ENCODE measurements at places on chromosomes 1 and 21.

DNA sequence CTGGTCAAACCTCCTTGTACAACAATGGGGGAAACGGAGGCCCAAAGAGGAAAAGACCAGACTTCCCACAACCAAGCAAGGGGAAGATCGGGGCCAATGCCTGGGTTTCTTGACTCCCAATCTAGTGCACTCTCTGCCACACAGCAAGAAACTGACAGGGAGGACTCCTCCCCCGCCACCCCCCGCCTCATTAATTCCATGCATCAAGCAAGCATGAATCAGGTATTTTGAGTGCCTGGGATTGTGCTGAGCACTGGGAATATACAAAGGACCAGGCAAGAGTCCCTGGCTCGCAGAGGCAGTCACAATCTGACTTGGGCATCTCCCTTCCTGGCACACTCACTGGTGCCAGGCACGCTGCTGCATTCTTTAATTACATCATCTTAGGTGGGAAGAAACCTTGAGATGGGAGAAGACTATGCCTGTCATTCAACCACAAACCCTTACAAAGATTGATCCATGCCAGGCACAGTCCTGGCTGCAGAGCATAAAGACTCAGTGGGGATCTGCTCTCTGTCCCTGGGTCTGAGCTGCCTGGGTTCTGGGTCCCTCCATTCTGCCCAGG, 4.4 kb upstream of the KCNC4 start:
- DNase-seq: no peak

- DNase-seq: no peak
These were observed 128.9 kb downstream of the HHAT start for GRCh38 chr1:210457568-210457967.

GRCh38 chr1:24203404-24203803, 16.3 kb upstream of the IFNLR1 start:
- no peak for DNase-seq

GRCh38 chr1:172883387-172883791, 167.4 kb downstream of the TNFSF18 start:
- no peak for DNase-seq

DNA sequence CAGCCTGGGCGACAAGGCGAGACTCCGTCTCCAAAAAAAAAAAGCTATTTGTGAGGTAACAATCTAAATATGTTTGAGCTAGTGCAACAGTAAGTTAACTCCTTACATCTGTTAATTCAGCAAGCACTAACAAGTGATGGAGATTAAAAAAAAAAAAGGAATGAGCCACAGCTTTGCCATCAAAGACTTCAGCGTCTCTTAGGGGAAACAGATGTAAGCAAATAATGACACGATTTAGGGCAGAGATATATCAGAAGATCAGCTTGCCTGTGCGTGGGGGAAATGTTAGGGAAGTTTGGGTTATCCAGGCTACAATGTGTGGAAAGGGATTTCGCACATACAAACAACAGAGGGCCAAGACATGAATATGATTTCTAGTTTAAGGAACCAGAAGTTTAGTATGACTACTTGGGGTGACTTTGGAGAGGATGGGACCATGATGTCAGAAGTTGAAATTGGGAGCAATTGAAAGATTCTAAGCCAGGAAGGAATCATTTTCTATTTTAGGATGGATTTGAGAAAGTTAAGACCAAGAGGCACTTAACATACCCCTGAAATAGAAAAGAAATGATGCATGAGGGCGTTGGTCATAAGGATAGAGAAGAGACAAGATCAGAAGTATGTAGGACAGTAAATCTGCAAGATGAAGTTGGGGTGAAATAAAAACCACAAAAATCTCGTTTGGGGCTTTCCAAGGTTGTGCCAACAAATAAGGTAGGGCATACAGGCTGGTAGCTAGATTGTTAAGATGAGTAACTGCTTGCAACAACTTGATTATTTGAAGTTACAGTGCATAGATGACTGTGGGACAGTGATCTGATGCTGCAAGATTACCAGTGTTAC, 2.4 kb upstream of the BRWD1 start:
- no peak for DNase-seq

- DNase-seq: no peak
These were observed 516.9 kb downstream of the PTPRU start for GRCh38 chr1:29753244-29753643.

GRCh38 chr1:177256153-177257075, 85.7 kb downstream of the BRINP2 start:
- DNase-seq: no peak

- DNase-seq: no peak
These were observed 69.6 kb downstream of the UBR4 start for GRCh38 chr1:19140465-19140864.

DNA sequence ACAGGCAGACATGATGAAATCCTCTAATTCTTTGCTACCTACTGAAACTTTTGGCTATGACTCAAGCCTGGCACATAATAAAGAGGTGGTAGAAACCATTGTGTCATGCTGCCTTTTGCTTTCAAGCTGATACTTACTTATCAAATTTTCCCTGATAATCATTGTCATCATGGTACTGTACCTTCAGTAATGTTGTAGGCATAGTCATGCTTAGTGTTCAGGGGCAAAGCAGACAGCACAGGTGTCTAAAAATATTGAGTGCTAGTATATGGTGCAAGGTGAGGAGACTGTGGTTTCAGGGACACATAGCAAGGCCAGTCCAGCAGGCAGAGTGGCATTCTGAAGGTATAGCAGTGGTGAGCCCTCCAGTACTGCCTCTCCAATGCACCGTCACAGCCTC, 226.9 kb upstream of the DEPDC1 start:
- no peak for DNase-seq

GRCh38 chr1:59556802-59557548, 257.8 kb upstream of the HOOK1 start:
- DNase-seq: no peak

DNA sequence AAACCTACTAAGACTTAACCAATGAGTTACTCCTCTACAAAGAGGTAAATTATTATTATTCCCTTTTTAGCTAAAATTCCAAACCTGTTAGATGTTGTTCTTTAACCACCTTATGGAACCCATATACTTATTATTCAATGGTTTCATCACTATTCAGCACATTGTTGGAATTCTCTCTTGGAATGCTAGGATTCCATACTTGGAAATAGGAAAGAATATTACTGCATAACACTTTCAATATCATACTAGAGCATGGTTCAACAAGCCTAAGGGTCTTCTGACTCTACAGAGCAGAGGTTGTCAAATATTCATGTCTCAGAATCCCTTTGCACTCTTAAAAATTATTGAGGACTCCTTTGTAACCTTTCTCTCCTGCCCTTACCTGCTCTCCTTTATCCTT, 69.4 kb downstream of the DEGS1 start:
- DNase-seq: no peak

DNA sequence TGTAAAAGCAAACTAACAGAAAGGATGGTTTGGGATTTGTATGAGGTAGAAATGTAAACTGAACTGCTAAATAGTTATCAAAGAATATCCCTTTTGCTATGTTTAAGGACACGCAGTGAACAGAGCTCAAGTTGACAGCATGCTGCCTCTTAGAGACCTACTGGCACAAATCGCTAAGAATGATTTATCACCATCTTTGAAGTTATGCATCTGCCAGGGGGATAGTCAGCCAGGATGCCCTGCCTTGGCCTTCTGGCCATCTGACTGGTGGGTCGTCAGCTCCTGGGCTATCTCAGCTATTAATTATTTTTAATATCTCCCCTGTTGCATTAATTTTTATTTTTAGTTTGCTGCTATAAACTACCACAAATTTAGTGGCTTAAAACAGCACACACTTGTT, 334.8 kb upstream of the KAZN start:
- no peak for DNase-seq

DNA sequence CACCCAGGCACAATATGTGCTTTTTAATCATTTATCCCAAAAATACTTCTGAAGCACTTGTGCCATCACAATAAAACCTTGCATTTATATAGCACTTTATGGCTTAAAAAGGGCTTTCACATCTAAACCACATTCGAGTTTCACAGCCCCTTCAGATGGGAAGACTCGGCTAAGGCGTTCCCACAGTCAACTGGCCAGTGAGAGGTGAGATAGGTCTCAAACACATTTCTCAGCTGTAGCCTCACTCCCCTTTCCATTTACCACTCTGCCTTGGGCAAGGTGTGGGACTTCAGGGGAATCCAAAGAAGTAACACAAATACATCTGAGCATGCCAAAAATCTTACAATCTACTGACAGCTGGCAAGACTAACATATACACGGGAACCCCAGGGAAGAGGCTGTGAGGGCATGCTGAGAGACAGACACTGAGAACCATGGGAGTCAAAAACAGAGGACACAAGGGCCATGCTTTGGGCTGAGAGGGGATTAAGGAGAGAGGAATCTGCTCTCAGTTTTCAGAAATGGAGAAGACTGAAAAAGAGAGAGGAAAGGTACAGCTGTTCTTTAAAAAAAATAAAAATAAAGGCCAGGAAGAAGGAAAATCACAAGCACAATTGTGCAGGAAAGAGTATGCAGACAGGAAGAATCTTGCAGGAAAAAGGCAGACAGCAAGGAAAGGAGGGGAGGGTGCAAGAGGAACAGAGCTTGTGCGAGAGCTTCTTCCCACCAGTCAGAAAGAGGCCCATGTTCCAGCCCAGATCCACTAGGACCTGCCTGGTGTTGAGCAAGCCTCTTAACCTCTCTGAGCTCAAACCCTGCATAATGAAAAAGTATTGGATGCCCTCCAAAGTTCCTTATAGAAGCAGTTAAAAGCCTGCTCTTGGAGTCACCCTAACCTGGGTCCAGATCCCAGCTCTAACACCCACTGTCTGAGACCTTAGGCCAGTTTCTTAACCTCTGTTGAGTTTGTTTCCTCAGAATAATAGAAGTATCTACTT, 73.5 kb downstream of the JAK1 start:
- no peak for DNase-seq

Data from stimulated activated CD4-positive, alpha-beta T cell treated with anti-CD3 and anti-CD28 coated beads, Interleukin-12 subunit alpha, Interleukin-12 subunit beta, amount 100 ng/mL, for 4 hours (primary cell).